ENCODE measurements at places on chromosomes 2 and 18. TPM values are rescaled to one million over a fixed set of nuclear protein-coding genes. Genes with fewer than 3 reads are reported as not detected.

STK16 gene
- total RNA-seq = 27.0 TPM

DNA sequence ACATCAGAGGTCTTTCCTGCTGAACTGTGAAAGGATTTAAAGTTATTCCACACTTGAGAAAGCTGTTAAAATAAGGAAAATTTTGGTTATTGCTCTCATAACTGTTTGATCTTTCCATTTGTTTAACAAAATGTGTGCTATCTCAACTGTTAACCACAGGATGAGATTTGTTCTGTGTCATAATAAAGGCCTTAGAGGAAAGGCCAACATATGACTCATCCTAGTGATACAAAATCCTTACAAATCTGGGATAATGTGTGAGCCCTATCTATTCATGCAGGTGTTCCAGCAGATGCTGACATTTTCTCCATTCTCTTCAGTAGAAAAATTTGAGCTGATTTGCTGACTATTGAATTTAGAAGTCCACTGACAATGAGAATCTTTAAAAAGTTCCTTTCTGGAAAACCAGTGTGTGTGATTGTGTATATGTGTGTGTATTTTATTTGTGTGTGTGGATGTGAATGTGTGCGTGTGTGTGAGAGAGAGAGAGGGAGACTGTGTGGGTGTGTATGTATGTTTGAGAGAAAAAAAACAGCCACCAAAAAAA is 1111.9 kb upstream of the GYPC start:
- H3K4me1 ChIP-seq = no peaks in the 10 kb centered on the region
- no peak overlapping the region for H3K27ac ChIP-seq
- DNase-seq = no peak
- no peak overlapping the region for H3K4me3 ChIP-seq
- H3K27me3 ChIP-seq = no peaks in the 10 kb centered on the region

DNA sequence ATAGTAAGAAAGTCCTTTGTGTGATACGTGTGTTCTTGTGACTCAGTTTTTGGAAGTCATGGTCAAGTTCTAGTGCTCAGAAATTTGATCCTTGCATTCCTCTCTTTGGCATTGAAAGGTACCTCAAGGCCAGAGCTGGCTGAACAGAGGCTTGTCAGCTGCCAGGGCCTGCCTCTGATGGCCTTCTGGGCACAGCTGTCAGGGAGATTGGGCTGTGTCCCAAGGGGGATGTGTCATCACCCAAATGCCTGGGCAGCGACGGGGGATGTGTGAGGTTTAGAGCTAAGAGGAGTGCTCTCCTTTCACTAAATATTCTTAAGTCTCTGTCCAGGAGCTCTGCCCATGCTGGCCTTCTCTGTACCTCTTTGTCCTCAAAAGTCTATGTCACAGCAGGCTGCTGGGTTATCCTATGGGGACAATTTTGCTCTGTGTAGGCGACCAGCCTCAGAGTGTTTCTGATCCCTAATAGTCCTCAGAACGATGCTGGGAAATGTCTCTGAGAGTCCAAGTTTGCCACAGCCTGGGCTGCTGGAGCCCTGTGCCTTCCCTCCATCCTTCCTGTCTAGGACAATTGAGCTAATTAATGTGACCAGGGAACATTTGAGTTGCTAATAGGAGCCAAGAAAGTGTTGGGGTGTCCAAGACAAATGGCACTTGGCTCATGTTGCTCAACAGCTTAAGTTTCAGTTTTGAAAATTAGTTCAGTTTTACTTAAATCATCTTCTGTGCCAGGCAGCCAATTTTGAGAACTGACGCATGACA is 115.4 kb upstream of the ZNF521 start:
- no peak for DNase-seq
- H3K4me3 ChIP-seq = no peak overlapping the region
- no peak overlapping the region for H3K27ac ChIP-seq
- H3K36me3 ChIP-seq = no peaks in the 10 kb centered on the region
- no peaks in the 10 kb centered on the region for H3K4me1 ChIP-seq
- no peaks in the 10 kb centered on the region for H3K27me3 ChIP-seq

STON1 gene
- not detected for total RNA-seq

- H3K27ac ChIP-seq = no peak overlapping the region
- no peak overlapping the region for H3K4me3 ChIP-seq
- peaks cover 6% of the 10 kb centered on the region for H3K4me1 ChIP-seq
- no peak for DNase-seq
- no peaks in the 10 kb centered on the region for H3K27me3 ChIP-seq
Observed at GRCh38 chr2:203177361-203177760, 61.5 kb upstream of the CYP20A1 start.

- peaks cover 8% of the 10 kb centered on the region for H3K27me3 ChIP-seq
- no peak overlapping the region for H3K4me3 ChIP-seq
- H3K27ac ChIP-seq = no peak overlapping the region
- peaks cover 14% of the 10 kb centered on the region for H3K4me1 ChIP-seq
Observed at GRCh38 chr2:205714058-205714776, 31.9 kb downstream of the NRP2 start.

KCNJ13 gene
- total RNA-seq = not detected

RAD51AP2 gene
- total RNA-seq = 0.11 TPM

GRCh38 chr18:26865557-26865956 is at the start of gene AQP4:
AQP4 (minus strand) TSS chr18:26865707; CDS start chr18:26865689, 18 bp downstream.
- H3K27me3 ChIP-seq = peaks cover 56% of the 10 kb centered on the region
- H3K4me1 ChIP-seq = no peaks in the 10 kb centered on the region
- no peak for DNase-seq
- H3K27ac ChIP-seq = no peak within 1 kb of the TSS

GRCh38 chr2:134252092-134252750 is 1.7 kb upstream of the MGAT5 start:
- H3K4me1 ChIP-seq = no peaks in the 10 kb centered on the region
- peaks cover 10% of the 10 kb centered on the region for H3K36me3 ChIP-seq
- no peaks in the 10 kb centered on the region for H3K27me3 ChIP-seq
- DNase-seq = no peak
- no peak overlapping the region for H3K27ac ChIP-seq

DNA sequence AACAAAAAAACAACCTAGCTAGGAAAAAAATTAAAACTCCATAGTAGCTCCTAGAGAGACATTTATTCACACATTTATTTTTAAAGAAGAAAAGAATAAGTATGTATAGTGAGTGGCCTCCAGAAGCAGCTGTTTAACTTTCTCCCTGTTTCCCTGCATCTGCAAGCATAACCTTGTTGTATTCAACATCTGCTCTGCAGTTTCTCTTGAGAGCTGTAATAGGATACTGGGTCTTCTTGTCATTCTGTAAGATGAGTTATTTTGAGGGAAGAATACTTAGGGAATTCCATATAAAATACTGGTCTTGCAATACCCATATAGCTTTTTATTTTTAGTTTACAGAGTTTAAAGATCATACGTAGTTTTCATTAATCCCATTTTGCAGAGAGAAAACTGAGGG is 246.6 kb downstream of the LRRTM1 start:
- H3K27me3 ChIP-seq = no peaks in the 10 kb centered on the region
- no peak overlapping the region for H3K4me3 ChIP-seq
- no peak overlapping the region for H3K27ac ChIP-seq
- no peaks in the 10 kb centered on the region for H3K4me1 ChIP-seq
- no peak for DNase-seq

- no peak overlapping the region for H3K27ac ChIP-seq
- no peaks in the 10 kb centered on the region for H3K36me3 ChIP-seq
- no peak overlapping the region for H3K4me3 ChIP-seq
- no peak for DNase-seq
- H3K4me1 ChIP-seq = no peaks in the 10 kb centered on the region
Observed at GRCh38 chr2:26578581-26578980, 62.6 kb downstream of the CIB4 start.

DNA sequence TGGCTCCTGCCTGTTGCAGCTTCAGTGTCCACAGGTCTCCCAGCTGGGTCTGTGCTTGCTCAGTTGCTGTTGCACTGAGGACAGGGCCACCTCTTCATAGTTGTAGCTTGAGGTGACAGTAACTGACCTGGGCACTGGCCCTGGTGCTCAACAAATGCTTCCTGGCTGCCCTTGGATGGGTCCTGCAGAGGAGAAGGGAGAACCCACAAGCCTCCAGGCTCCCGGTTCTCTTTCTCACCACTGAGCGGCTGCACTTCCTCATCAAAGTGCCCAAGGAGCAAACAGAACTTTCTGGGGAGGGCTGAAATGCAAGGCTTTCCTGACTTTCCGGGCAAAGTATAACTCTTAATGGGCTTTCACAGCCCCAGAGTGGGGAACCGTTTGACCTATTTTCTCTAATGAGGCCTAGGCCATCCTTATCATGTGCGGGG is 38.7 kb downstream of the LCT start:
- H3K36me3 ChIP-seq = no peaks in the 10 kb centered on the region
- no peak overlapping the region for H3K27ac ChIP-seq
- DNase-seq = no peak

- no peak overlapping the region for H3K4me3 ChIP-seq
- no peaks in the 10 kb centered on the region for H3K36me3 ChIP-seq
- no peaks in the 10 kb centered on the region for H3K27me3 ChIP-seq
- peaks cover 68% of the 10 kb centered on the region for H3K4me1 ChIP-seq
- DNase-seq = no peak
Observed at GRCh38 chr18:35717182-35717581, 135.6 kb downstream of the GALNT1 start.

DNA sequence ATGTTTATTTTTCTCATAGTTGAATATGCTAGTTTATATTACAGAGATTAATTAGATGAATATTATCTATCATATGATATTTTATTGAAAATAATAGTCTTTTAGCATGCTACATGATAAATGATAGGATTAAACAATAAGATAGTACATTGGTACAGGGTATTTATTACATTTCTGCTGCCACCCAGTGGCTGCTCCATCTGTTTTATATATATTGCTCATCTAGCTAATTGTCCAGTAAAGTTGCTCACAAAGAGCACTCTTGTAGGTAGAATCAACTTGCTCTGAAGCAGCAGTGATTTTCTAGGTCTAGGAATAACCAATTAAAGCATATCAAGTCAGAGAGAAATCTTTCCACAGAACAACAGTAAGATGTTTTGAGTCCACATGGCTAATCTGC is 183.3 kb downstream of the ASXL3 start:
- H3K27ac ChIP-seq = no peak overlapping the region
- no peaks in the 10 kb centered on the region for H3K4me1 ChIP-seq
- H3K27me3 ChIP-seq = no peaks in the 10 kb centered on the region
- no peak overlapping the region for H3K4me3 ChIP-seq
- no peak for DNase-seq

PRKAG3 gene
- not detected for total RNA-seq

- H3K4me1 ChIP-seq = peaks cover 11% of the 10 kb centered on the region
- no peaks in the 10 kb centered on the region for H3K27me3 ChIP-seq
- H3K4me3 ChIP-seq = no peak overlapping the region
- H3K36me3 ChIP-seq = no peaks in the 10 kb centered on the region
Observed at GRCh38 chr2:189066037-189066436, 91.9 kb downstream of the COL3A1 start.

- H3K27me3 ChIP-seq = no peaks in the 10 kb centered on the region
- no peaks in the 10 kb centered on the region for H3K36me3 ChIP-seq
- DNase-seq = peak; percentile 96
- peaks cover 96% of the 10 kb centered on the region for H3K4me1 ChIP-seq
- no peak overlapping the region for H3K4me3 ChIP-seq
- peak overlapping the region; percentile 77 for H3K27ac ChIP-seq
Observed at GRCh38 chr2:234845602-234846590, 105.9 kb upstream of the SH3BP4 start.

- peaks cover 32% of the 10 kb centered on the region for H3K4me1 ChIP-seq
- H3K27me3 ChIP-seq = no peaks in the 10 kb centered on the region
Observed at GRCh38 chr2:3480352-3481010, 38.9 kb downstream of the ADI1 start.

KYNU gene
- 68.6 TPM for total RNA-seq

DNA sequence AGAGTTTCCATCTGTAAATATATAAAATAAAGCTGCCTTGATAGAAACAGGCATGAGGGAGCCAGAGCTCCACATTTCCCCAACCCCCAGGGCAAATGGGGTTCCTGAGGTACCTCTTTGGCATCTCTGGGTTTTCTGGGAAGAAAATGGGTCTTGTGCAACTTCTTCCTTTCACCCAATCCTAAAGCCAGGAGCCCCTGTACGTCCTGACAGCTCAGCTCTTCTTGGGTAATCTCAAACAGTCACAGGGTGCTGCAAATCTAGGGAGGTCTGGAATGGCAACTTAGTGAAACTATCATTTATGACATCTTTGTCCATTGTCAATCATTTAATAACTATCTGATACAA is 36.6 kb upstream of the STAT1 start:
- H3K27me3 ChIP-seq = peaks cover 5% of the 10 kb centered on the region
- H3K4me3 ChIP-seq = no peak overlapping the region
- no peaks in the 10 kb centered on the region for H3K36me3 ChIP-seq
- no peak for DNase-seq

DOCK10 gene
- not detected for total RNA-seq

DNA sequence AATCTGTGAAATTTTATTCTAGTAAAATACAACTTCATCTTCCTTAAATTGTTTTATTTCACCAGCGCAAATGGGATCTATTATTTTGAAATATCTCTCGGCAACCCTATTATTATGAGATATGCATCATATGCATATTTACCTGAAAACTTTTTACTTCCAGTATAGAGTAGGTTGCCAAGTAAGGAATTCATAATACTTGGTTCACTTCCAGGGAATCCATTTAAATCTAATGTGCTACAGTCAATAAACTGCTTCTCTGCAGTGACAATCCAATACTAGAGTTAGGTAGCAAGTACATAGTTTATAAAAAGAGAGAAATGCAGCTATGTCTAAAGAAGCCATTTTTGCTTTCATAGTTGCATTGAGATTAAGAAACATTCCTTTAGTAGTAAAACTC is 88.8 kb upstream of the FAM117B start:
- H3K36me3 ChIP-seq = no peaks in the 10 kb centered on the region
- no peak overlapping the region for H3K4me3 ChIP-seq
- DNase-seq = no peak
- H3K27me3 ChIP-seq = no peaks in the 10 kb centered on the region
- no peak overlapping the region for H3K27ac ChIP-seq

DNA sequence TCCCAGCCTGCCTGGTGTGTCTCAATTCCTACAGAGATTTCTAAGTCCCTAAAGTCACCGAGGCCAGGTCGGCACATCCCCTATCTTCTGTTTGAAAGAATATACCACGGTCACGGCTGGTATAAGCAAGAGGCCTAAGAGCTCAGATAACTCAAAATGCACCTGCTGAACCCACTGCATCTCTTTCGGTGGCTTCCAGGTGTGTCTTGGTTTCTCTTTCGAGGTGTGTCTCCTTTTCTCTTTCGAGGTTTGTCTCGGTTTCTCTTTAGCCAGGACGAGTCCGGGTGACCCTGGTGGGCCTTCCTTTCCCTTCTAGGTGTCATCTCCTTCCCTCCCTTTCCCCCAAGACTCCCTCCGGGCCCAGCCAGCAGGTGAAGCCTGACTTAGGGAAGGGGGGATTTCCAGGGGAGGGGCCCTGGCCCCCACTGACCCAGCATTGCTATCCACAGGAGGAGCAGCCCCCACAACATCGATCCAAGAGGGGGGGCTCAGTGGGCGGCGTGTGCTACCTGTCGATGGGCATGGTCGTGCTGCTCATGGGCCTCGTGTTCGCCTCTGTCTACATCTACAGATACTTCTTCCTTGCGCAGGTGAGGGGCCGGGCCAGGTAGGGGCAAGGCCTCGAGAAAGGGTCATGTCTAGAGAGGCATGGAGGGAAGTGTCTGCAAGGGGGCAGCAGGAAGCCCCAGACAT is 8.4 kb downstream of the ITM2C start:
- no peaks in the 10 kb centered on the region for H3K27me3 ChIP-seq
- DNase-seq = no peak

TUBA3E gene
- not detected for total RNA-seq

GRCh38 chr2:153071090-153071489 is 352.7 kb downstream of the ARL6IP6 start:
- no peak overlapping the region for H3K27ac ChIP-seq
- no peaks in the 10 kb centered on the region for H3K36me3 ChIP-seq
- DNase-seq = no peak
- no peaks in the 10 kb centered on the region for H3K27me3 ChIP-seq

- H3K27ac ChIP-seq = no peak within 1 kb of the TSS
- no peaks in the 10 kb centered on the region for H3K27me3 ChIP-seq
- H3K4me1 ChIP-seq = peaks cover 43% of the 10 kb centered on the region
- DNase-seq = no peak
- no peaks in the 10 kb centered on the region for H3K36me3 ChIP-seq
- H3K4me3 ChIP-seq = no peak within 1 kb of the TSS
Observed at GRCh38 chr2:203706403-203706802, at the start of gene CD28. CD28 (plus strand) TSS chr2:203706639; CDS start chr2:203706697, 58 bp downstream.

SIX3 gene
- not detected for total RNA-seq

All from HepG2 (cell line).